Osteoblast (primary cell): ENCODE measurements at places on chromosomes 4 and X.

DNA sequence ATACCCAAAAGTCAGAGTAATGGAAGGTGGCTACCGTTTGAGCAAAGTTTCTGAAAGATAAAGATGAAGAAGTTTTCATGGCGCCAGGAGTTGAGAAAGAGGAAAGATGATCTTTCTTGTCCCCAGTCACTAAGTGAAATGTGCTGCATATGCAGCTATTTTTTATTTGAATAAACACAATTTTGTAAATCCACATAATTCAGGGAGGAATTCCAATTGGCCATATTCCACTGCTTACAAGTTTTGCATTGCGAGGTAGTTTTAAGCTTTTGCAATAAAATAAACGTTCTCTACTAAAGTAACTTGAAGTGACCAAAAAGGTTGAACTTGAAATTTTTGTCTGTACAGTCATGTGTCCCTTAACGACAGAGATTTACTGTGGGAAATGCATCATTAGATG, 139.3 kb upstream of the VCX2 start:
- no peak for DNase-seq

DNA sequence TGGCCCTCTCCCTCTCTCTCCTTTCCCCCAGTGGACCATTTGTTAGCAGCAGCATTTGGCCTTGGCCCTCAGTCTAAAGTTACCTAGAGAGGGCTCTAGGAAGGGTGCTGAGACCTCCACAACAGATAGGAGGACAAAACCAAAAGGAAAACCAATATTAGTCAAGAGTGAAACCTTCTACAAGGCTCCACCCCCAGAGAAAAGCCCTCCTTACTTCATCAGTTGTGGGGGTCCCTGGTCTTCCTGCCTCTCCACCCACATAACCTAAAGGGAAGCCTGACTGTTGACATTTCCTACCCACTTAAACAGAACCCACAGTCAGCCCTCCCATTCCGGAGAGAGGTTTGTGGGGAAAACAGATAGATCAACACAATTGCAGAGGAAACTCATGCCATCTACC, 4.7 kb upstream of the CD40LG start:
- DNase-seq: peak; percentile 35

DNA sequence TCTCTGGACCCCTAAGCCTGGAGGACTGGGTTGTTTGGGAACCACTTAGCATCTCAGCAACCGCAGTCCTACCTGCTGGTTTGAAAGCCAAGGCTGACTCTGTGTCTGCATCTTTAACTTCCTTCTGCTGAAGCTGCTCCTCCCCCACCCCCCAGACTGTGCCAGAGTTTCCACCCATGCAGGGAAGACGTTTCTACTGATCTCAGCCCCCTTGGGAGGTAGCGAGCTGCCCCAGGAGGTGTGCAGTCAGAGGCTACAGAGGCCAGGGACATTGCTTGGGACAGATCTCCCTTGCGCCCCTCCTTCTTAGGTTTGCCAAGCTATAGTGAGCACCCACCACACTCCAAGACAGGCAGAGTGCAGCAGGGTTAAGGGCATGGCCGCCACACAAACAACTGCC, 4.7 kb upstream of the FATE1 start:
- DNase-seq: no peak

DNA sequence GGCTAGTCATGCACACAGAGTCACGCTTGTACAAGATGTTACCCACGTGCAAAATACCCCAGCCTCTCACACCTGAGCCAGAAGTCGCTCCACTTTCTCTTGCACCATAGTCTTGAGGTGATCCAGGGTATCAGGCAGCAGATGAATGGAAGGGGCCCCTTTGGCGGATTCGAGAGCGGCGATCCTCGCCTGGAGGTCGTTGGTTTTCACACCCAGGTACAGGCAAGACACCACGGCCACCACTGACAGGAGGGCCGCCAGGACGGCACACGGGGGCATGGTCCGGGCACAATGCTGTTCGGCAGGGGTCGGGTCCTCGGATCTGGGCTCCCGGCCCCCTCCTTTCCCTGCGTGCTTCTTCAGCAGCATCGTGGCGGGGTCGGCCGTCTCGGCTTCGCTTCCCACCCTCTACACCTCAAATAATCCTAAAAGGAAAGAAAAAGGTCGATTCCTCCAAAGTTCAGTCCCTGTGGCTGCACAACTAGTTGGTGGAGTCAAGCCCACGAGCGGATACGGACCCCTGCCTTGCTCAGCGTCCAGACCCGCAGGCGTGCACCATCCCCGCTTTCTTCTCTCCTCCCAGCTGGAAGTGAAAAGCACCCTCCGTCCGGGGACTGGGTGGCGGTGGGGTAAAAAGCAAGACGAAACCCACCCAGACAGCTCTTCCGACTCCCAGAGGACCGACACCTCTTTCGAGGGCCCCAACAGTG, 652 bp downstream of the COL25A1 start:
- DNase-seq: no peak

GRCh38 chr4:156255230-156256007, 301.8 kb upstream of the CTSO start:
- DNase-seq: no peak

DNA sequence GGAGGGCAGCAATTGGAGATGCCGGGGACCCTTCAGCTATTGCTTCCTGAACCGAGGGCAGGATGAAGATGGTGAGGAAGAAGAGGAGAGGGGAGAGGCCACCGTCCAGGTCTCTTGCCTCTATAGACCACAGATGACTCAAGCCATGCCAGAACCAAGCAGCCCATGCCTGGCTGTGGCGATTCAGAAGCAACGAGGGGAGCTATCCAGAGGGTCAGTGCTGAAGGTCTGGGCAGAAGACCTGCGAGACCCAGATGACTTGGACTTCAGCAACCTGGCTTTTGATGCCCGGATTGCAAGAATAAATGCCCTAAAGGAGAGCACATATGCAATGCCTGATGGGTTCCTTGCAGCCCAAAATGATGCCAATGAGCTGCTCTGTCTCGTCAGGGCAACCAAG, 70.2 kb upstream of the PRPS2 start:
- no peak for DNase-seq
